ENCODE measurements at places on chromosomes 16 and 17. TPM values are rescaled to one million over a fixed set of nuclear protein-coding genes. Genes with fewer than 3 reads are reported as not detected.

- DNase-seq: no peak
- H3K27me3 ChIP-seq: no peaks in the 10 kb centered on the region
- H3K27ac ChIP-seq: peak overlapping the region; percentile 96
- peaks cover 62% of the 10 kb centered on the region for H3K36me3 ChIP-seq
- H3K4me1 ChIP-seq: peaks cover 93% of the 10 kb centered on the region
Measured at GRCh38 chr17:14201988-14202380, 34.7 kb downstream of the CDRT15 start.

- peak overlapping the region; percentile 79 for H3K27ac ChIP-seq
- H3K4me1 ChIP-seq: peaks cover 22% of the 10 kb centered on the region
- no peaks in the 10 kb centered on the region for H3K36me3 ChIP-seq
- no peak for DNase-seq
- no peak overlapping the region for H3K4me3 ChIP-seq
Measured at GRCh38 chr16:85091522-85091910, 20.8 kb downstream of the CIBAR2 start.

The ELMO3 gene
- total RNA-seq: 6.2 TPM

The AOC2 gene
- total RNA-seq: 1.5 TPM

The GRAPL gene
- 25.3 TPM for total RNA-seq

Data from activated CD4-positive, alpha-beta T cell treated with anti-CD3 and anti-CD28 coated beads, Interleukin-2, amount 10 ng/mL, durations not matched to agents 7 days and 5 days (primary cell).